ENCODE measurements at places on chromosomes 2 and 18.

DNA sequence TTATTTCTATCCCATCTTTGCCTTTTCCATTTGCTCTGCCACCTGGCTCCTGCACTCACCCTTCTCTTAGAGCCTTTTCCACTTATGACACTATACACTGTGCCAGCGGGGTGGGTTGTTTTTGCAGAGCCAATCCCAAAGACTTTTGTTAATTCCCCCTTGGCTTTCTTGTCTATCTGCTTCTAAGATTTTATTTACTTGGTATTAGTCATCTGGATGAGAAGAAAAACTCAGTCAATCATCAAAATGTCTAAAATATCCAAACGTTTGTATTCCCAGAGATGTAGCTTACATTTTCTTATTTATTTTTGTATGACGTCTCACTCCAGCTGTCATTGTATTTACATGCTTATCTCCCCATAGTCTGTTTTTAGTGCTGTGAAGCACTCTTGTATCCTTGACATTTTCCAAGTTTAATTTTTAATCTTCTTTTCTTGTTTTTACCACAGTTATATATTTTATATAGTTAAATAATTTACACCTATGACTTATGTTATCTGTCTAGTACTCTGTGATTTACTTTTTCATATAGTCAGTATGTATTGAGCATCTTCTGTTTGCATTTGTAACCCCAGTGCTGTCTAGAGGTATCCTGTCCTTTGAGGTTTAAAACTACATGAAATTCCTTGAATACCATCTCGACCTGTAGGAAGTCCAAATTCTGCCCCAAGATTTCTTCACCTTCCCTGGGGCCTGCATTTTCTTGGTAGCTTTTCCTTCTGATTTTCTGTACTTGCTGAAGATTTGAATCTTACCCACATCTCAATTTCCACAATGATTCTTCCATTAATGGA lies 55.1 kb downstream of the COL4A3 start:
- DNase-seq = no peak

DNA sequence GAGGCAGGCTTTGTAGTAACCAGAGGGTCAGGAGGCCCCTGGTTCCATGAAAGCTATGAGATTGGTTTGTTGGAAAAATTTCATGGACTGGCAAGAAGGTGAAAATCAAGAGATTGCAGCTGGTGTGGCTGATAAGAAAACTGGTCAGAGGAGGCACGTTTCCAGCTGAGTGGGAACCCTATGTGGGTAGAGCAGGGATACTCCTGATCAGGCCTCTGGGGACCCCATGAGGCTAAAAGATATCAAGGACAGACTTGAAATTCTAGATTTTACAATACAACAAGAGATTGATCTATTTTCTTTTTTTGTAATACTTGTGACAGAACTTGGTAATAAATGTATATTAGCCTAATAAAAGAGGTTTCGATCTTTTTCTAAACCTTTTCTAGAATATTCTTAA lies 1615.1 kb downstream of the DPP10 start:
- DNase-seq = no peak

DNA sequence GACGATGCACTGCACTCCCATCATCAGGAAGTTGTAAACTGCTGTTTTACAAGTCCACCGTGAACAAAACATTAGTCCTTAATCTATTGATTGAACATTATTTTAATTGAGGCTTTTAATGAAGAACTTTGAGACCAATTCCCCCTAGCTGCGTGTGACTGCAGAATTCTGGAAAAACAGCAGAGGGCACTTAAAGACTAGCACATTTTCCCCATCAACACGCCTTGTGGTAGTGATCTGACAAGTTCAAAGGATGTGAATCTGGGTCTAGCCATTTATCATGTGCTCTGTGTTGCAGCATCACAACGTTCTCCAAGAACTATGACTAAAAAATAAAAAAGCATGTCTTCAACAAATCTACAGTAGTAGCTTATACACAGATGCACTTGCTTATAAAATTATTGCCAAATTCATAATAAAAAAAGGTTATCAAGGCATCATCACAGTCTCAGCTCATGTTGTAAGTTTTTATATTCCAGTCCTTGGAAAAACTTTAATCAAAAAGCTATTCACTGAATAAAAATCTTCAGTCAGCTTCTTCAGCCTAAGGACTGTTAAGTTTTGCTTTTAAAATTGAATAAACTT lies 35.8 kb downstream of the SKOR2 start:
- peak; percentile 26 for DNase-seq

- DNase-seq = no peak
Measured at GRCh38 chr2:22198381-22199283, 1074.9 kb downstream of the TDRD15 start.

DNA sequence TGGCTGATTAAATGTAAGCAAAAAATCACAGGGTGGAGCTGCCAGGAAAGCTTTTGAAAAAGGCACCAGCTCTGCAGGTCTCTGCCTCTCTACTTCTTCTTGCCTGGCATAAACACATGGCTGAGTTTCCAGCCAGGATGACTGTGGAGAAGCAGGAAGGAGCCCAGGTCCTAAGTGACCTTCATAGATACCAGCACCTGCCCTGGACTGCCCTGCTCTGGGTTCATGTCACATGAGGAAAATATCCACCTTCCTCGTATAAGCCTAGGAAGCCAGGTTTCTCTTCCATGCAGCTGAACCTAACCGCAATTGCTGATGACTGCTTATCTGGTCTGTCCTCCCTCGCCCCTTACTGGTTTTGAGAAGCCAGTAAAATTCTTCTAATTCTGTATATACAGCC lies 47.8 kb upstream of the CREB1 start:
- DNase-seq = no peak

DNA sequence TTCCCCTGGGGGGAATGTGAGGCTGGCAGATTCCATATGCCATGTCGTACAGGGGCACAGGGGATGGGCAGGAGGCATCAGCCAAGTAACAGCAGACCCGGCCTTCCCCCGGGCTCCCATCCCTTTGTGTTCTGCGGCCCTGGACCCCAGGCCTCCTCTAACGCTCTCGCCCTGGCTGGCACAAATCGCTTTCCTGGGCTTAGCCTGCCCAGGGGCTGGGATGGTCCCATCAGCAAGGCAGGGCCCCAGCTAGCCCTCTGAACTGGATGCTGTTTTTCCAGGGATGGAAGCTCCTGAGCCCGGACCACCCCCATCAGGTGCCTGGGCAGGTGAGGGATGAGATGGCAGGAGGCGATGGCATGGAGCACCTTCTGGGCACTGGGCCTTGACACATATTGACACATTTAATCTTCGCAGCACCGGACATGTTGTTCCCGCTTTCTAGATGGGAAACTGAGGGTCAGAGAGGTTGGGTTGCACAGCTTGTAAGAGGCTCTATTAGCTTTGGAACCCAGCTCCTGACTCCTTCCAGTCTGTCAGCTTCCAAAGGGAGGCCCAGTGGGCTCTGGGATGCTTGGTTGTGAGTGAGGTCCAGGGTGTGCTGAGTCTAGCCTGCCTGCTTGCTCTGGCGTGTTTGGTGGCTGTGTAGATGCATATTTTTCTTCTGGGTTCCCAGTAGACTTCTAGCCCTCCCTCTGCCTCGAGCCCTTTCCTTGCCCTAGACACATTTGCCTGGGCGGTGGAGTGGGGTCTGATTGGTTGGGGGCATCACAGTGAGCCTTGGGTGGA lies 40.3 kb downstream of the GLI2 start:
- no peak for DNase-seq

GRCh38 chr2:200479692-200480265 lies 30.1 kb downstream of the KCTD18 start:
- peak; percentile 19 for DNase-seq

GRCh38 chr2:231053846-231054245 lies 2.8 kb upstream of the PSMD1 start:
- no peak for DNase-seq

- DNase-seq = no peak
Measured at GRCh38 chr2:235654103-235654813, 160.4 kb downstream of the AGAP1 start.

DNA sequence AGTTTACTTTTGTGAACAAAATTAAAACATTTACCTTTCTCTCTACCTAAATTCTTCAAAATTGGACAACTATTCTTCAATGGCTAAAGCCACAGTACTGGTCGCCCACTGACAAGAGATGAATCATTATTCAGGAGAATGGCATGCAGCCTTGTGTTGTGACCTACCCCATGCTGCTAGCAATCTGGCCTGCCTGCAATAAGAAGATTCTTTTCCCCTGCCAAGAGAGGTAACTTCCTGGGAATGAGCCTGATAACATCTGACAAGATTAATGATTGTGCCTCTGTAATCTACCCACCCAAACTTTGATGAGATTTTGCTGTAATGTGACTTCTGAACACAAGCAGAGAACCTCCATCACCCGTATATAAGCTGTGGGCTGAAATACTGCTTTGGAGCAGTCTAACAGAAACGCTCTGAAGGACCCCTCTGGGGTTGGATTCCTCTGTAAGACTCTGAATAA lies 47.0 kb upstream of the ST3GAL5 start:
- DNase-seq = peak; percentile 34

DNA sequence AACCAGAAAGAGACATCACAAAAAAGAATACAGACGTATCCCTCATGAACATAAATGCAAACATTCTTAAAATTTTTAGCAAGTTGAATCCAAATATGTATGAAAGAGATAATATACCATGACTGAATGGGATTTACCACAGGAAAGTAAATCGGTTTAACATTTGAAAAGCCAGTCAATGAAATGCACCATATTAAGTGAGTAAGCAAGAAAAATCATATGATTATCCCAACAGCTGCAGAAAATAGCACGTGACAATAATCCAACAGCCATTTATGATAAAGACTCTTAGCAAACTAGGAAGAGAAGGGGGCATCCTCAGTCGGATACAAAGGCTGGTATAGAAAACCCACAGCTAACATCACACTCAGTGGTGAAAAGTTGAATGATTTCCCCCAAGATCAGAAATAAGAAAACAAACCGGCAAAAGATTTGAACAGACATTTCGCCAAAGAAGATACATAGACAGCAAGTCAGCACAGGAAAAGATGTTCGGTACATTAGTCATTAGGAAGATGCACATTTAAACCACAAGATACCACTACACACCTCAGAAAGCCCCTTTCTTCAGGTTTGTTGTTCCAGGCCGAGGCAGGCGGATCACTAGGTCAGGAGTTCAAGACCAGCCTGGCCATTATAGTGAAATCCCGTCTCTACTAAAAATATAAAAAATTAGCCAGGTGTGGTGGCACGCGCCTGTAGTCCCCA lies 144.3 kb downstream of the INHBB start:
- DNase-seq = no peak

DNA sequence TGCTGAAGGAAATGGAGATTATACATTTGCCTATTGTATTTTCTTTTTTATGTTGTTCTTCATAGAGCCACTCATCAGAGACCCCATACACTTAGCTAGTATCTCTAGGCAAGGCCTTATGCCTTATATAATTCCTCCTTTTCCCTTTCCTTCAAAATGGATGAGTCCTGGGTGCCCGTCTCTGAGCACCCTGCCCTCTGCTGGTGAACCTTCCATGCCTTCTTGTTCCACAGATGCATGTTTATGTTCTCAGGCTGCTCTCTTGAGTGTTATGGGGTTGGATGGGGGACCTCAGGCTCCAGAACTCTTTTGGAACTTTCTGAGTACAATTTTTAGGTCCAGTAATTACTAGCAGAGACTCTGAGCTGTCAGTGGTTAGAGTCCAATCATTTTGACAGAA lies 368.6 kb upstream of the SPRED2 start:
- DNase-seq = no peak

DNA sequence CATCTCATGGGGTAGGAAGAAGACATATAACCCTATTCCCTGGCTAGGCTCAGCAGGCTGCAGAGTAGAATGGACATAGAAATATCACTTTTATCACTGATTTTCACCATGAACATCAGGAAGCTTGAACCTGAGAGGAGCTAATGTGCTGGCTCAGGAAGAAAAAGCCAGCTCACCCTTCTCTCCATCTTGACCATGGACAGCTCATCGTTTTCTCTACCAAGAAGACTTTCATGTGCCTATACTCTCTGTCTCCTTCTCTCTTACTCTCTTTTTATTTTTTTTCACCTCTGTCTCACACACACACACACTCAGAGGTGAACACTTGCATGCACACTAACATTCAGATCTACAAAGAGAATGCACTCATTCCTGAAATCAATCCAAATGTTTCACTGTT lies 372.8 kb upstream of the CNTNAP5 start:
- no peak for DNase-seq

Data from HS-27A (cell line).